ENCODE measurements at places on chromosomes 3 and 15. TPM values are rescaled to one million over a fixed set of nuclear protein-coding genes. Genes with fewer than 3 reads are reported as not detected.

Gene COX5A
- total RNA-seq = 348 TPM

Gene SUCNR1
- not detected for total RNA-seq

Gene SLC9A9
- 0.33 TPM for total RNA-seq

Gene ITIH4
- 1.6 TPM for total RNA-seq

Gene COLQ
- total RNA-seq = 0.62 TPM

All from activated naive CD4-positive, alpha-beta T cell treated with anti-CD3 and anti-CD28 coated beads for 36 hours (primary cell).